ENCODE measurements at places on chromosomes 7 and 10.

GRCh38 chr10:23015021-23015707 lies 80.2 kb upstream of the MSRB2 start:
- no peak for DNase-seq

GRCh38 chr10:114401195-114401791 lies 3.0 kb downstream of the AFAP1L2 start:
- DNase-seq, result no peak

GRCh38 chr7:150323682-150324372 lies 482 bp upstream of the ACTR3C start:
- no peak for DNase-seq

DNA sequence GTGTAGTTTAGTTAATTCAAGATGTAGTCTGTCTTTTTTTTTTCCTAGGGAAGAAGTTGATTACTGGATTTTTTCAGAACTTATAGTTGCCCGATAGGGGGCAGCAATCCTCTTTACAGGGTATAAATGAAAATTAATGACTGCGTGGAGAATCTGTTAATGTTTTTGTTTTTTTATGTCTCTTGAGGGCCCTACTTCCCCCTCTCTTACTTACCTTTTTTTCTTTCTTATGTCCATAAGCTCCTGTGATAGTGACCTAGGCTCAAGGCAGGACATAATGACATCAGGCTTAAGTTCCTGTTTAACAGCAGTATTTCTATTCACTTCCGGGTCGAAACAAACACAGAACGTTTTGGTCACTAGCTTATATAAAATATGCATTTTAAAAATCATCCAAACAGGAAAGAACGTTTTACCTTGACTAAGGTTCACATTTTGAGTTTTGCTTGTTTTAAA lies 18.8 kb downstream of the CDC123 start:
- no peak for DNase-seq

- no peak for DNase-seq
Measured at GRCh38 chr7:24763303-24763901, 6.1 kb upstream of the GSDME start.

DNA sequence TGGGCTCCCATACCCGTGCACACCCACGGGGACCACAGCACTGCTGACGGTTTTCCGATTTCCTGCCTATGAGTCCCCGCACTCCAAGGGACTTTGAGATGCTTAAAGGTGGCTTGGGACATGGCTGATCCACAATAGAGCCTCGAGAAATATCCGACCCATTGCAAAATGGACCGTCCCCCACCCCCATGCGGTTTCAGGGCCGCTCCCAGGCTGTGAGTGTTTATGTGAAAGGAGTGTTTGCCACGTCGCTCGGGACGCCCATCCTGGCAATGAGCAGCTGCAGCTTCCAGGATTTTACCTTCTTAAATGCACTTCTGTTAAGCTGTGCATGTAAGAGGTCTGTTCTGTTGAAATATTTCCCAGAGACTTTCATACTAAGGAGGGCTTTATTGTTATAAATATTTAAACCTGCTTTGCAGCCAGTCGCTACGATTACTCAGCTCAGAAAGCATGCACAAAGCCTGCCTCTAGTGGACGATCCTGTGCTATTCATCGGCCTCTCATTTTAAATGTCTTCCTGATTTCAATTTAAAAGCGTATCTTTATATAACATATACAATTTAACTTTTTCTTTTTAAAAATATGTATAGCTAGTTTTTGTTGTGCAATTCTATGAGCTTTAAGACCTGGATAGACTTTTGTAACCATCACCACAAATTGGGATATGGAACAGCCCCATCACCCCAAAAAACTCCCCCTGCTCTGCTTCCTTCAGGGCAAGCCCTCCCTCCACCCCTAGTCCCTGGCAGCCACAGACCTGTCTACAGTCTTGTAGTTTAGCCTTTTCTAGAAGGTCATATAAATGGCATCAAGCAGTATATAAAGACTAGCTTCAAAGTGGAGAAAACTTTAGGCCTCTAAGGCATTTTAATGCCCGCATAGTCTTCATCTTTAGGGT lies 418.3 kb downstream of the PAXIP1 start:
- no peak for DNase-seq

GRCh38 chr7:1925349-1925748 lies 255.3 kb downstream of the ELFN1 start:
- no peak for DNase-seq

GRCh38 chr7:610141-610530 lies 90.5 kb upstream of the PDGFA start:
- DNase-seq, result no peak

- DNase-seq, result no peak
Measured at GRCh38 chr7:142414135-142414534, 156.3 kb upstream of the PRSS58 start.

- no peak for DNase-seq
Measured at GRCh38 chr7:126838194-126838593, 414.5 kb downstream of the GRM8 start.

- DNase-seq, result no peak
Measured at GRCh38 chr7:102064361-102065025, 222.2 kb upstream of the SH2B2 start.

- DNase-seq, result peak; percentile 70
Measured at GRCh38 chr7:141975806-141976523, 2.4 kb upstream of the TAS2R38 start.

DNA sequence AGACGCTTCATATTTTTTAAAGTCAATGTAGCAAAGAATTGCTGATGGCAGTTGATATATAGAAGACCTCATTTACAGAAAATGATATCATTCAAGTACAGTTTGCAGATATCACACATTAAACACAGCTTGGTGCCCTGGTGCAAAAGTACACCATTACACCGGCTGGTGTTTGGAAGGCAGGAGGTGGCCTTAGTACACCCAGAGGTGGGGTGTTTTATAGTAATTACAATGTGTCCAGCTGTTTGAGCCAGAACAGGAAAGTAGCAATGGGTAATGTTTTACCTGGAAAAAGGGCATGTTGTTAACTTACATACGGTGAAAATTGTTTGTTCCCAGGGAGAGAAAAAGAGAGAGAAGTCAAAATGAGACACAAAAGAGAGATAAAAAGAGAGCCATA lies 103.0 kb upstream of the YAE1 start:
- DNase-seq, result no peak

DNA sequence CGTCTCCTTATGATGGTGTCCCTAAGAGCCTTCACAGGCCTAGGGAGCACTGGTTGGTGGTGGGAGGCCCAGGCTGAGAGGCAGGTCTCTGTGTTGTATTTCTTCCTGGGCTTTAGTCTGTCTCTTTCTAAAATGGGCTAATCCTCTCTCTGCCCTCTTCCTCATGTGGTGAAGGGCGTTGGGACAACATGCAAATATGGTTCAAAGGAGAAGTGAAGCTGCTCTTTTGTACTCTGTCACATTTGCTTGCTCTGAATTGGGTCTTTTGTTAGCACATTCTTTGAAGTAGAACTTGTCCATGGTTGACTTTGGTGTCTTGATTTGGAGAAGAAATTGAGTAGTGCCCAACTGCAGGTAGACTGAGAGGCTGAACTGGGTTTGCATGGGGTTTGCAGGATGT lies 814 bp downstream of the HK1 start:
- no peak for DNase-seq

DNA sequence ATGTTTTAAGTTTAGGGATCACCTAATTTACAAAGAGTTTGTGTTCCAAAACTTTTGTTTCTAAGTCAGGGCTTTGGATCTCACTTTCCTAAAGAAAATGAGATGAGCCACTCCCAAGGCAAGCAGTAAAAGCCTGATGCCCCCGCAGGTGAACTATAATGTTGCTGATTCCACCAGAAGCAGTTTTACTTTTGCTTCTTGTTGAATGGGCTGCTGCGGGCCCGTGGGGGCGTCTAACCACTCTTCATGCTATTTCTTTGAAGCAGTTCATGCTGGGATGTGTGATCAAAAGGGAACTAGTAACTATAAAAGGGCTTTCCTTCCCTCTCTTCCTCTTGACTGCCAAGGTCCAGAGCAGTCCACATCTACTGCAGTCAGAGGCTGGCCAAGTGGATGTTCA lies 118.7 kb upstream of the NEBL start:
- no peak for DNase-seq

- DNase-seq, result no peak
Measured at GRCh38 chr7:4021413-4021812, 660.7 kb upstream of the FOXK1 start.

DNA sequence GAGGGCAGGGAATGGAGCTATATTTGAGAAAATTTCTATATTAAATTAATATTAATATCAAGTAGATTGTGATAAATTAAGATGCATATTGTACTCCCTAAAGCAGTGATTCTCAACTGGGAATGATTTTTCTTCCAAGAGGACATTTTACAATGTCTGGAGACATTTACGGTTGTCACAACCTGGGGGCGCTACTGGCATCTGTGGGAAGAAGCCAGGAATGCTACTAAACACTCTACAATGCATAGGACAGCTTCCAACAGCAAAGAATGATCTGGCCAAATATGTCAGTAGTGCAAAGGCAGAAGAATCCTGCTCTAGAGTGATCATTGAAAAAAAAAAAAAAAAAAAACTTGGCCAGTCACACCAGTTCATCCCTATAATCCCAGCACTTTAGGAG lies 100.0 kb downstream of the LSM5 start:
- DNase-seq, result no peak

DNA sequence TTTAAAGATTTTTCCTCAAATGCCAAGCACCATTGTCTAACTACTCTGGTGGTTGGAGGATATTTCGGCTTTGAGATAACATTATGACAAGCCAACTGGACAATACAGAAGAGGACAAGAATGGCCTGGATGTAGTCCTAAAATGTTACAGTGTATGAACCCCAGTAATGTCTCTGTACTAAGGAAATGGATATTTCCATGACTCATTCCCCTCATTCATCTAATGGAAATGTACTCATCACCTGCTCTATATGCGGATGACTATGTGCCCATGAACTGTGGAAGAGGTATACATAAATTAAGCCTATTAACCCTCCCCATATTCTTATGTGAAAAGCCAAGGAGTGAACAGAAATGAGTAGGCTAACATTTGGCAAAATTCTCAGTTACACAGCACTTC lies 207.9 kb downstream of the CACNA2D1 start:
- DNase-seq, result no peak

- DNase-seq, result no peak
Measured at GRCh38 chr10:10526846-10527245, 490.8 kb upstream of the CELF2 start.

GRCh38 chr10:69467928-69468750 lies 16.9 kb downstream of the TSPAN15 start:
- DNase-seq, result no peak

- no peak for DNase-seq
Measured at GRCh38 chr10:13593535-13593934, 6.8 kb downstream of the PRPF18 start.

DNA sequence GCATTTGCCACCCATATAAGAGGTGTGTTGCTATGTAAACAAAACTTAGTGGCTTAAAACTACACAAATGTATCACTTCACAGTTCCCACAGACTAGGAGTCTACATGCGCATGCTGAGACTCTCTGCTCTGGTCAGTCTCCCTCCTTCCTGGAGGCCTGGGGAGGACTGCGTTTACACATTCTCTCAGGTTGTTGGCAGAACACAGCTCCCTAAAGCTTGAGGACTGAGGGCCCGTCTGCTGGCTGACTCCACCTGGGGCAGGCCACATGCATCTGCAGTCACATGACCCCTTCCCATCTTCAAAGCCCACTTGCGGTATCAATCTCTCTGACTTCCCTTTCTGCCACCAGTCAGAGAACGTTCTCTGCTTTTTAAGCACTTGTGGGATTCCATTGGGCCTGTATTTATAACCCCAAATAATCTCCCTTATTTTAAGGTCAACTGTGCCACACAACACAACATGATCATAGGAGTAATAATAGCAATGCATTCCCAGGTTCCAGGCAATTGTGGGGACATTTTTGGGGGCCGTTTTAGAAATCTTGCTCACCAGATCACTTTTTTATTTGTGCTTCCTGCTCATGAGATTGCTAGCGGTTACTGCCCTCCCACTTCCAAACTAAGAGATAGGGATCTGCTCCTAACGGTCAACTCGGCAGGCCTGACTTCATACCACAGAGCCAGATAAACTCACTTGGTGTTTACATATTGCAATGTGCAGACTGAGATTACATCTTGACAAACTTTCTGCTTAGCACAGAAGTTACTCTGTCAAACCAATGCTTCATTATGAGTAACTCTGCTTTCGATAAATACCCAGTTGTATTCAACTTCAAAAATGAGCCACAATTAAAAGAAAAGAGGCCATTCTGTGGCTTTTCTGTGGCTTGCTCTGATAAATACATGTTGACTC lies 96.3 kb downstream of the ALOX5 start:
- no peak for DNase-seq

GRCh38 chr10:127048630-127049029 lies 143.4 kb downstream of the DOCK1 start:
- no peak for DNase-seq

DNA sequence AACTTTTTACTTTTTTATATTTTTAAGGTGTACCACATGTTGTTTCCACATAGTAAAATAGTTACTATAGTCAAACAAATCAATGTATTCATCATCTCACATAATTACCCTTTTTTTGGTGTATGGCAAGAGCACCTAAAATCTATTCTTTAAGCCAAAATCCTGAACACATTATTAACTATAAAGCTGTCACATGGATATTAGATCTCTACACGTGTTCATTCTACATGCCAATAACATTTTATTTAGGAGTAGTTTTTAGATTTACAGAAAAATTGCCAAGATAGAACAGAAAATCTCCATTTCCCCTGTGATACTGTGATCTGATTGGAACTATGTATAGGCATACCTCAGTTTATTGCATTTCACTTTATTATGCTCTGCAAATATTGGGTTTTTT lies 137.1 kb downstream of the SH2D4B start:
- DNase-seq, result no peak

DNA sequence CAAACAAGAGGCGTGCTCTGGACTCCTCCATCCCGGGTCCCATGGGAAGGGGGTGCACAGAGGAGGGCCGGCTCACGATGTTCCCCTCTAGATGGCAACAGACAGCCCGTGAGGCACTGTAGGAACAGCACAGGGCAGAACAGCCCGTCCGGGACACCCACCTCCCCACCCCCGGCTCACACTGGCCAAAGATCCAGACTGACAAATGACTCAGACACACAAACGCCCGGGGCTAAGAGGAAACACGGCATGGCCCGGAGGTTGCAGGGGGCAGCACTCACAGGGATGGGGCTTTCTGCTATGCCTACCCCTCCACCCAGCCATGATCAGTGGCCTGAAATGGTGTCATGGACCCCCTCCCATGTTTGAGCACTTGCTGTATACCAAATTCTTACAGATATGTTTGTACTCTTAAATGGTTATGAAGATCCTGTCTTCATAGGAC lies 4.9 kb upstream of the ELN start:
- no peak for DNase-seq

GRCh38 chr7:122688400-122688998 lies 10.4 kb downstream of the RNF133 start:
- DNase-seq, result no peak

DNA sequence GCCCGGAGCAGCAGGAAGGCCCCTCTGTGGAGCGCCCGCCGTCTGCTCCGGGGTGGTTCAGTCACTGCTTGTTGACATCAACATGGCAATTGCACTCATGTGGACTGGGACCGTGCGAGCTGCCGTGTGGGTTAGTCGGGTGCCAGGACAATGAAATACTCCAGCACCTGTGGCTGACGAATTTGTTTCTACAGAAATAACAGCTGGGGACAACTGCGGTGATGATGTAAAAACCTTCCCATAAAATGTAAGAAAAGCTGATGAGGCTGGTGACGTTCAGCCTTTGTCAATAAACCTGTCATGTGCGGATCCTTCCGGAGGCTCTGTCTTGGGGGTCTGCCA lies 5.6 kb downstream of the GPER1 start:
- DNase-seq, result no peak

- DNase-seq, result no peak
Measured at GRCh38 chr10:72176701-72177100, 39.1 kb upstream of the ANAPC16 start.
